Calu3 (cell line): ENCODE measurements at places on chromosomes 12 and 14.

GRCh38 chr12:3920351-3921150 is 47.4 kb upstream of the PARP11 start:
- DNase-seq = no peak

GRCh38 chr12:127515941-127516340 is 751.0 kb upstream of the TMEM132C start:
- DNase-seq = no peak

DNA sequence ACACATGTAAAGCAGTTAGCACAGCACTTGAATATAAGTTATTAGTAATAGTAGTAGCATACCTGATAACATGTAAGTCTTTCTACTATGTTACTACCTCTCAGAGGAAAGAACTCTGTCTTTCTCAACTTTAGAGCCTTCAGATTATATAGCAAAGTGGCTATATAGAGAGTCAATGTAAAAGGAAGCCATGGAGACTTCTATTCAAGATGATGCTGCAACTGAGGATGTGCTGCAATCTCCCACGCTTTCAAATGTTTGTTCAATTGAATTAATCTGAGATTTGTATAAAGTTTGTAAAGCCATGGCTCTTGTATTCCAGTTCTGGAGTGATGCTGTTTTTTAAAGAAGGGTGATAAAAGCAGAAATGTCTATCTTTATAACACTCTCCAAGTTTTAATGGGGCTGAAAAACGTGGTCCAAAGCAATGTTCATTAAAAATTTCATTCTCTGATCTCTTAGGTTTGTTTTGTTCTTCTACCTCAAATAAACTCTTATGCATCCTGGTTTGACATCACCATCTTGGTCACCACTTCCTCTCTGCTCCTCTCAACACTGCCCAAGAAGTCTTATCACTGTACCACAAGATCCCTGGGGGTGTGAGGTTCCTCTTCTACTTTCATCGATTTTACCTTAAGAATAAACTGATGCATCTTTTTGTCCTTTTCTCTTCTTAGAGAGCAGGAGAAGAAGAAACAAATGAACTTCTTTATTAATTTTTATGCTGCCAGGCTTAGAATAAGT is 40.6 kb downstream of the C12orf42 start:
- DNase-seq = no peak

DNA sequence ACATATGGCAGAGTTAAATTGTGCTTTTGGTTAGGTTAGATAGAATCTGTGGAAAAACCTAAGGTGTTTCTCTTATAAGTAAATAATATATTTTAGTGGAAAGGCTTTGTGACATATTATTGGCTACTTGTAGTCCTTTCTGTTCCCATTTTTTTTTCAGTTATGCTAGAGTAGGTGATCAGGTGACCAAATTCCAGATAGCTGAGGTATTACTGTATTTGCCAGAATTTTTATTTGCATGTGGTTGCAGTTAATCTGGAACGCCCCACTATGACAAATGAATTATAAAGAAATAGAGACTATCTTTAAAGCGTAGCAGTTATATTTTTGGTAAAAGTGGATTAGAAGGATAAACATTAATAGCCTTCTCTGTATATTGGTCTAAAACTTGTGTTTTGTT is 52.0 kb downstream of the ARHGAP5 start:
- DNase-seq = no peak

GRCh38 chr12:3965046-3965445 is 91.8 kb upstream of the PARP11 start:
- no peak for DNase-seq

DNA sequence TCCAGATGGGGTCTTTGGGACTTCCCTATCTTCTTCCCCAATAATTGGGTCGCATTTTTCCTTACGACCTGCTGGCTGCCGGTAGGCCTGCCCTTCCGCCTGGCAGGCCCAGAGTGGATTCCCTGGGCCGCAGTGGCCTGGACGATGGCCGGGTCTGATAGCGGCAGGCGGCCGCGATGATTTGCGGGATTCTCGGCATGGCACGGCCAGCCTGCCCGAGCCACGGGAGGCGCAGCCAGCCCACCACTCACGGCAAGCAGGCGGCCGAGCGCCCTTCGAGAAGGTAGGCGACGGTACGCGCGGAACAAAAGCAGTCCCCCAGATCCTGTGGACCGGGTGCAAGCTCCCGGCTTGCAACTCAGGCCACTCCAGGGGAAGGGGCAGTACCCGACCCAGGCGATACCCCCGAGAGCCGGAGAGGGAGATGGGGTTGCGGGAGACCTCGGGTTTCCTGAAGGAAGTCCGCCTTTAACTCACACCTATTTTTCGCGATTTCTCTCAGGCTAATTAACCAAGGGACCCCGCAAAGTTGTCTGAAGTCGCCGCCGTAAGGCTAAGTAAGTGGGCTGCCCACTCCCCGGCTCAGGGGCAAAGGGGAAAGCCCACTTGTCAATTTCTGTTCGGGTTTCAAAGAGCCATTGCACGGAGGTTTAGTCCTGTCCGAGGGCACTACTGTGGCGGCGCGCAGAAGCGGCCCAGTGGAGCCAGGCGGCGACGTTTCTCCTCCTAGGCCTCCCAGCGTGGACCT is 1.4 kb upstream of the GSC start:
- no peak for DNase-seq

- DNase-seq = no peak
These were observed 335.1 kb downstream of the GPHN start for GRCh38 chr14:66842911-66843512.

- peak; percentile 13 for DNase-seq
These were observed 95.8 kb downstream of the TMTC3 start for GRCh38 chr12:88237954-88238353.

GRCh38 chr12:53738406-53739213 is 11.4 kb upstream of the CALCOCO1 start:
- DNase-seq = no peak

DNA sequence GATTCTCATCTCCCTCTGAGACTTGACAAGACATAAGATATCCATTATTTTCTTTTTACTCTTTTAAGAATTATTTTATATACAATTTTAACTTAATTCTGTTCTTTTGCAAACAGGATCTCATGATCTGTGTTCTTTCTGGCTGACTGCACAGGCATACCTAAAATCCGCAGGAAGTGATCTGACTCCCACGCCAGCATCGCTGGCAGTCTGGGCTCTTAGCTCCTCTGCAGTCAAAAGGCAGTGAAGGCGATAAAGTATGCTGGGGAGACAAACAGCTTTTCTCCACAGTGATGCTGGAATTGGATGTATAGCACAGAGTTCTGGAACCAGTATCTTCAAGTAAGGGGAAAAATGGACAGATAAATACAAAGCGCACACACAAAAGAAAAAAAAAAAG is 52.4 kb downstream of the DICER1 start:
- DNase-seq = no peak
